ENCODE measurements at places on chromosomes 2 and 18.

DNA sequence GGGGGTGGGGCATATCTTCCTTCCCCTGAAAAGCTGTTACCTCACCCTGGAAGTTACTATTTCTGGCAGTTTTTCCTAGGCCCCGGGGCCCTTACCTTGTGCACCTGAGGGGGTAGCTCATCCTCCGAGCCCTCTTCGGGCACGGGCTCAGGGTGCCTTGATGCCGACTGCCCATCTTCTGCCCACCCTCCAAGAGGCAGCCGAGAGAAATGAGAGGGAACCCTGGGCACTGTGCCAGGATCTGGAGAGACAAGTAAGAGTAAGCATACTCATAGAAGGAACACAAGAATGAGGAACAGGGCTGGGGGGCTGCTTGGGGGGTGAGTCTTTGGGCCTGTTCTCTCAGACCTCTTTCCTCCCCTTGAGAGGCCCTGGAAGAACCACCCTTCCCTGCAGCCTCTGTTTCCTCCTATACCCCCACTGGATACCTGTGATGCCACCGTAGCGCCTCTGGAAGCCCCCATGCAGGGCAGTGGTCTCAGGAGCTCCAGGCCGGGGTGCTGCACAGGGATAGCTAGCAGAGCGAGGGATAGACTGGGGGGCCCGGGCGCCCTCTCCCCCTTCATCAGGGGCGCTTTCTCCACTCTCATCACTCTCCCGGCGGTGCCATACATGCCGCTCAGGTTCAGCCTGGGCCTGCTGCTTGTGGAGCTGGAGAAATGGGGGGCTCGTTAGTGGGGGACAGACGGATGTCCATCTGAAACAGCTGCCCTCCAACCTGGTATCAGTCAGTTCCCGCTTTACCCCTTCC, 2.1 kb upstream of the ABCB6 start:
- DNase-seq: no peak

- peak; percentile 10 for DNase-seq
Measured at GRCh38 chr18:13680612-13681011, 45.7 kb downstream of the FAM210A start.

DNA sequence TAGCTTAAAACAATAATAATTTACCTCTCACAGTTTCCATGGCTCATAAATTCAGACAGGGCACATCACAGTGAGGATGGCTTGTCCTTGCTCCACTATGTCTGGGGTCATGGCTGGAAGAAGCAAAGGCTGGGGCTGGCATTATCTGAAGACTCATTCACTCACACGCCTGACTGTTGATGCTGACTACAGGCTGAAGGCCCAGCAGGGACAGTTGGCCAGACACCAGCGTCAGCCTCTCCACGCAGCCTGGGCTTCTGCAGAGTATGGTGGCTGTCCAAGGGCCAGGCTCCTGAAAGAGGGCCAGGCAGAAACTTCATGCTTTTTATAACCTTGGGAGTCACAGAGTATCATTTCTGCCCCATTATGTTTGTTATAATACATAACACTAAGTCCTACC, 33.4 kb downstream of the YPEL5 start:
- no peak for DNase-seq

GRCh38 chr2:25279091-25279651, 62.6 kb downstream of the DNMT3A start:
- DNase-seq: no peak

- peak; percentile 47 for DNase-seq
Measured at GRCh38 chr18:427005-427404, 73.5 kb downstream of the COLEC12 start.

GRCh38 chr2:198312596-198313483, 508.4 kb downstream of the PLCL1 start:
- DNase-seq: no peak

GRCh38 chr2:169106563-169107545, 37.5 kb downstream of the DHRS9 start:
- DNase-seq: no peak

DNA sequence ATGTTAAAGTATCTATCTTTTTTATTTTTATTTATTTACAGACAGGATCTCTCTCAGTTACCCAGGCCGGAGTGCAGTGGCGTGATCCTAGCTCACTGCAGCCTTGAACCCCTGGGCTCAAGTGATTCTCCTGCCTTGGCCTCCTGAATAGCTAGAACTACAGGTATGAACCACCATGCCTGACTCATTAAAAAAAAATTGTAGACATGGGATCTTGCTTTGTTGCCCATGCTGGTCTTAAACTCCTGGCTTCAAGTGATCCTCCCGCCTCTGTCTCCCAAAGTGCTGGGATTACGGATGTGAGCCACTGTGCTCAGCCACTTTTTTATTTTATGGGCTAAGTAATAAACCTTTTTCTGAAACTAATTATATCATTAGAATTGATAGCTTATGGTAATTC, 7.1 kb downstream of the MFSD6 start:
- no peak for DNase-seq

DNA sequence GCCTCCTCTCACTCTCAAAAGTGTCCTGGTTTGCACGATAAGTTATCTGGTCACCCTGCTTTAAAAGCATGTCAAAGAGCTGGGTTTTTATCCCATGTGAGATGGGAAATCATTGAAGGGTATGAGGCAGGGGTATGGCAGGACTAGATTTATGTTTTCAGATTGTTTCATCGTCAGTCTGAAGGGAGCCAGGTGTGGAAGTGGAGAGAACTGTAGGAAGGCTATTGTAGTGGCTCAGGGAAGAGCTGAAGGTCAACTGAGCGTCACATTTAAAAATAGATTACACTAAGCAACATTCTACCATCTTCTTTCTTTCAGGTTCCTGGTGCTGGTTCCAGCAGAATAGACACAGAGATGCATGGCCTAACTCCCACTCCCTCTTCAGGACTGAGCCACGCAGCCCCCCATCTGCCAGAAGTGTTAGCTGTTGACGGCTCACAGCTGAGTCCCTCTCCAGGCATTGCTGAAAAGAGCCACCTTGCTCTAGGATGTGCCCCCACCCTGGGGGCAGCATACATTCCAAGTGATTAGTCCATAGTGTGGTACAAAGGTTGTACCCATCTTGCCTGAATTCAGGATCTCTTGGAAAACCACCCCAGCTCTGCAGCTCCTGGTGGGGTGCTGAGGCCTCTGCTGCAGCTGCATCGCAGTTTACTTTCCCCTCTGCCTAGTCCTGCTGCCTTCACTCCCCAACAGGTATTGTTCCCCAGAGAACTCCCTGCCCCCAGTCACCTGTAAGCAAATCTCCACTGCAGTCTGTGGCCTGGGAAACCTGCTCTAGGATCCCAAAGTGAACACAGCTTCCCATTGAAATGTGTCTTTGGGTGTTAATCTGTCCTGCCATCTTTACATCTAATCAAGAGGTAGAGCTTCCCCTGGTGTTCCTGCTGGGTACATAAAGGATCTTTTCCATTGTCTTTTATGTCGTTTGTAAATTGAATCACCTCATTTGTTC, 79.5 kb upstream of the KLF7 start:
- DNase-seq: no peak

GRCh38 chr2:49225126-49225525, 70.8 kb upstream of the FSHR start:
- peak; percentile 78 for DNase-seq

- DNase-seq: no peak
Measured at GRCh38 chr2:10321622-10322021, 18.9 kb downstream of the HPCAL1 start.

DNA sequence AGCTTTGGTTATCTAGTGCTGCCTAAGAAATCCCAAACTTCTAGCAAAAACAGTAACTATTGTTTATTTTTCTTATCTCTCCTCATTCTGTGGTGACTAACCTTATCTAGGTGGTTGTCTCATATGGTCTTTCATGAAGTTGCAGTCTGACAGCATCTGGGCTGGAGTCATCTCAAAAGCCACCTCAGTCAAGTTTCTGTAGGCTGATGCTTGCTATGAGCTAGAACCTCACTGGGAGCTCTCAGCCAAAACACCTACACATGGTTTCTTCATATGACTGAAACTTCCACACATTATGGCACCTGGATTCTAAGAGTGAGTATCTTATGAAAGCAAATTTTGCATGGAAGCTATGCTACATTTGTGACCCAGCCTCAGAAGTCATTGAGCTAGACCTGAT, 596.4 kb upstream of the VRK2 start:
- DNase-seq: peak; percentile 34

DNA sequence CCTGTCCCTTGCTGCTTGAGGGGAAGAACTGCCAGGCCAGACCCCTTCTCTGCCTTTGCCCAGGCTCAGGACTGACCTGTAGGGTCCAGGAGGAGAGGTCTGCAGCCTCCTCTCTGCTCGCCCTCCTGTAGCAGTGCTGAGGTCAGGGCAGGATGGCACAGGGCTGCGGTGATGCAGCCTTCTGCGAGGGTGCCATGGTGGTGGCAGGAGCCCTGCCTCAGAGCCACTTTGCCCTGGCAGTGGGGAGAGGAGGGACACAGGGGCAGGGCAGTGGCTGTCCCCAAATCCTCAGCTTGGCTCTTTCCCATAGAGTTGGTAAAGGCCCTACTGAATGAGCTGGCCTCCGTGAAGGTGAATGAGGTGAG, 884 bp downstream of the PROM2 start:
- DNase-seq: no peak

DNA sequence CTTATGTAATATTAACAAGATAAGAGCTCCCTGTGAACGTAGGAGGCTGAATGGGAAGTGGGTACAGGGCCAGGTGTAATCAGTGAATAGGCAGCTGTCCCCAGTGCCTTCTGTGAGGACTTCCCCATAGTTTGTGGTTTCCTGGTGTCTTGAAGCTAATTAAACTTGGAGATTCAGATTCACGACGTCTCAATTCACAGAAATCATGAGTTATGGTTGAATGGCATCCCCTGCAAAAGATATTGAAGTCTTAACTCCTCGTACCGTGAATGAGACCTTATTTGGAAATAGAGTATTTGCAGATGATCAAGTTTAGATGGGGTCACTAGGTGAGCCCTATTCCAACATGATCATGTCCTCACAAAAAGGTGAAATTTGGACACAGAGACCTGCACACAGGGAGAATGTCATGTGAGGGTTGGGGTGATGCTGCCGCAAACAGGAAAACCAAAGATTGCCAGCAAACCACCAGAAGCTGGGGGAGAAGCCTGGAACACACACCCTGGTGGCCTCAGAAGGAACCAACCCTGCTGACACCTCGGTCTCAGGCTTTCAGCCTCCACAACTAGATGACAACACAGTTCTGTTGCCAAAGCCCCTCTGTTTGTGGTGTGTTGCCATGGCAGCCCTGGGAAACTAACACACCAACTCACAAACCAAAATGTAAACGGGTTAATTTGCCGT, 13.2 kb downstream of the ARL4C start:
- no peak for DNase-seq

DNA sequence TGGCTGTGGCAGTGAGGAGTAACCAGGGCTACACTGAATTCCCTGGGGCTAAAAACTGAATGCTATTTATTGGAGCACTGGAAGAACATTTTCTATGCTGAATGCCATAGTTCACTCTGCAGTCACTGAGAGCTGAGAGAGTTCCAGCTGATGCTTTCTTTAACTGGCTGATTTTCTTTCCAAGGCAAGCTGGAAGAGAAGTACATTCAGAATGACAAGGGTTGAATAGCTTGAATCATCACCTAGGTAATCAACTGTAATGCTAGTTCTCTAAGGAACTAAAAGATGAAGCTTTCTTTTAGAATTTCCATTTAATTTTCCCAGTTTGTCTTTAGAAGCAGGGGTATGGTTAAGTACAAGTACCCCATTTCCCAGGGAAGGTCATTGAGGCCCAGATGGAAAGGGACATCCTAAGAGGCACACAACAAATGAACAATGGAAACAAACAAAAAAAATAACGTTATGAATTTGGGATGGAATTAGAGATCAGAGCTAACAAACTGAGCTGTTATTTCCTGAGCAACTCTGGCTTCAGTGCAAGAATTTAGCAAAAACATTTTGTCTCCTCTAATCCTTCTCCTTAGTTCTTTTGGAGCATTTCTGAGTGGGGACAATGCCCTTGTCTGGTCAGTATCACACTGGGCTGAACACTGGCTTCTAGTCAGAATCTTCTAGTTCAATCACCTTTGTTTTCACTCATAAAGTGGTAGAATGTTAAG, 132.8 kb upstream of the REG3A start:
- DNase-seq: no peak

DNA sequence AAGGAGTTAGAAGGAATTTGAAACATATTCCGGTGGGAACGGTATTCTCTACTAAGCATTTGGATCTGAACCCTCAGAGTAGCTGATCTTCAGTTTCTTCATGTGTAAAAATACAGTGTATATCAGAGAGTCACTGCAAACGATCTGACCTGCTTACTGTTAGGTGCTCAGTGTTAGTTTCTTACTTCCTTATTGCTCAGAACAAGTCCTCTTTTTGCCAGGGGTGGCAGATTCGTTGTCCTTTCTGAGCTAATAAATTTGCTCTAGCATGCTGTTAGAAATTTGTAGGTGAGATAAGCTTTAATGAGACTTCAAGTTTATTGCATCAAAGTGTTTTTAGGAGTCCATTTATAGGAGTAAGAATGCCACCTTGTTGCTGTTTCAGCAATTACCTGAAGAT, 15.8 kb downstream of the PLEKHA3 start:
- DNase-seq: no peak

- no peak for DNase-seq
Measured at GRCh38 chr2:14826518-14826917, 194.0 kb downstream of the LRATD1 start.

GRCh38 chr18:36128530-36128870, 640 bp downstream of the SLC39A6 start:
- DNase-seq: no peak

GRCh38 chr2:184031402-184032147, 566.8 kb upstream of the ZNF804A start:
- no peak for DNase-seq

GRCh38 chr2:179344970-179345369, 80.3 kb upstream of the SESTD1 start:
- no peak for DNase-seq

DNA sequence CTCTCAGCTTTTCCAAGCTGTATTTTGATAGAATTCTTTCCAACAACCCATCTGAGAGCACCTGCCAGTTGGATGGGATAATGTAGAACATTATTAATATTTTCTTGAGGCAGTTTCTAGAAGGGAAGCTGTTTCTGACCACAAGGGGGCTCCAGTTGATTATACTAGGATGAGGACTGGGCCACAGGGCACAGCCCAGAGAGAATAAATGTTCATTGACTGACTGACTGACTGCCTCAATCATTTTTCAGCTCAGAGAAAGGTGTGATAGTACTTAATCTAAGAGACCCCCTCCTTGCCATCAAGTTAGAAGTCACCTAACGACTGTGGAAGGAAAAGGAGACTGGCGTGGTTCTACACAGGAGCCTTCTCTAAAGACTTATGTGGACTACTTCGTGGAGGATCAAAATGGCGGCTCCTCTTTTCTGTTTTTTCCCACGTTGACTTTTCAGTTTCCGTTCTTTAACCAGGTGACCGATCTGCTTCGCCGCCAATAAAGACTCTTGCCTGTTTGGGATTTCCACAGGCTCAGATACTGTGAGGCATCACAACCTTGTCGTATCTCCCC, 31.9 kb upstream of the CREG2 start:
- peak; percentile 68 for DNase-seq

DNA sequence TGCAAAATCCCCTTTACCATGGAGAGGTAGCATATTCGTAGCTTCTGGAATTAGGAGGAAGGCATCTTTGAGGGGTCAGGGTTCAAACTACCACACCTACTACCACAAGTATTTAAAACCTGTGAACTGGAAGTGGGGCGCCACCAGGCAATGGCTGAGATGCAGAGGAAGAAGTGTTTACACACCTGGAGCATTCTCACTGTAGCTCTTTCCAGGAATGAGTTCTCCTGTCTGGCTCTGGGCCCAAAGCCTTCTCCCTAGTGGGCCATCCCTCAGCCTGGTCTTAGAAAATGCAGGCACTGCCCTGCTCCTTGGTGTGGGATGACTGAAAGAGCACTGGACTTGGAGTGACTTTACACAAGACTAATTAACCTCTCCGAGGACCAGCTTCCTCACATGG, 30.7 kb upstream of the FOXI3 start:
- DNase-seq: no peak

GRCh38 chr2:98769784-98770183, 38.9 kb upstream of the MGAT4A start:
- DNase-seq: no peak

Data from amniotic epithelial cell (primary cell).